ENCODE measurements at places on chromosomes 5 and 9.

DNA sequence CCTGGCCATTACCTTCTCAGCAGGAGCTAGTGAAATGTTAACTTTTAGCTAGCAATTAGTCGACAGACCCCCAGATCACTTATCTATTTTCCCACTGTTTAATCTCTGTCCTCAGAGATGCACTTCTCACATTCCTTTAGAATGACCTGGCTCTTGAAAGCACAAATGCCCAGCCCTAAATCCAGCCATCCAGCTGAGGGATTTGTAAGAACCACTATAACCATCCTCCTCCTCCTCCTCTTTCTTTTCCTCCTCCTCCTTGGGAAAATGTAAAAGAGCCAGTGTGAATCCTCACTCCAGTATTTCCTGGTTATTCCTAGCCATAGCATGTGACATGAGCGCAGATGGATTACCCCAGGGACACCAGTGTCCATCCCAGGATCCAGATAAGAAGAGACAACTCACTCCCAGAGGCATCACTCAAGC, 124.3 kb downstream of the ENC1 start:
- peak; percentile 24 for DNase-seq

DNA sequence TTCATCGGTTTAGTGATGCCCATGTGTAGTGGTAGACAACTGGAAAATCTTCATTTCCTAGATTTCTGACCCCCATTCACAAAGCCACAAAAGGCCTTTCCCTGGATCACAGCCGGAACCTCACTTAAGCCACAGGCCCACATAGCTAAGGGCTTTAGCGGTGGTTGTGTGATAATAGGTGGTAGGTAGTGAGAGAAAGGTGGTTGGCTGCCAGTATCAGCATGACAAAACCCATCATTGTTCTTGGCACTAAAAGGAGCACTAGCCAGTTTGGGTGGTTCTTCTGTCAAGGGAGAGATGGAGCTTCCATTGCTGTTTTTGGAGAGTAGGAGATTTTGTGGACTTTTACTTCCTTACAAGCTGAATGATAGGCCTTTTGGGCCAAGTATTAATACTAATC, 9.7 kb upstream of the SLC36A2 start:
- DNase-seq: no peak

GRCh38 chr5:81506900-81507588, 113.1 kb upstream of the ACOT12 start:
- peak; percentile 56 for DNase-seq

DNA sequence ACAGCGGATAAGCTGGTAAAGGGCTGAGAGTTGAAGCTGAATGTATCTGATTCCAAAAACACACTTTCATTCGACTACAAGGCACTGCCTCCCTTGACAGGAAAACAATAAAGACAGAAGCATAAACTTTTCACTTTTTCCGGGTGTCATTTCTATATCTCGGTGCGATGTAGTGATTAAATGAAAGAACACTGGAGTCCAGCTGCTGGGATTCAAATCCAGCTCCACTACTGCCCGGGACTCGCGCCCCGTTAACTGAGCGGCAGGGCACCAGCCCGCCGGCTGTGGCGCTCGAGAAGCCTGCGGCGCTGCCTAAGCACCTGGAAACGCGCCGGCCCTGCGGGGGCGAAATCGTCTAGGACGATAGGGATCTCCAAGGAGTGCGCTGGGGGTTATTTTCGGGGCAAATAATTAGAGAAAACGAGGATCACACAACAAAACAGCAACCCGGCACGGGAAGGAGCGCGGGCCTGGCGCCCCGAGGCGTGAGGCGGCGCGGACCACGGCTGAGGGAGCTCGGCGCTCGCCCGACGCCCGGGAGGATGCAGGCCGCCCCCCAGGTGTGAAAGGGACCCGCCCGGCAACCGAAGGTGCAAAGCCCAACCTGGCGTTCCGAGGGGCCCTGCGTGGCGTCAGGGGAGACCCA, 837 bp downstream of the UIMC1 start:
- no peak for DNase-seq

DNA sequence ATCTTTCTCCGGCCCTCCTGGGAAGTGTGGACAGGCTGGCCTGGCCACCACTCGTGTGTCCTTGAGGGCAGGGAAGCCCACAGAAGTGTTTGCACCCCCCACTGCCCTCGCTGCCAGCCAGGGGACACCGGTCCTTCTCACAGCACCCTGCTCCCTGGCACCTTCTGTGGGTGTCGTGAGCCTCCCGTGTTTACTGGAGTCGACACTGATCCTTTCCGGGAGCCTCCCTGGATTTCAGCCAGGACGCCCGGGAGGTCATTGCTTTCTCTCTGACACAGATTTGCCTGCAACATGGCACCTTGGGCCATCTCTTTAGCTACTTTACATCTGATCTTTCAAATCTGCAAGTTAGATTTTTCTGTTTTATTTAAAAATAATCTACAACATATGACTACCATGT, 120.4 kb upstream of the CACNA1B start:
- DNase-seq: no peak
